ENCODE measurements at places on chromosomes 1 and 21. TPM values are rescaled to one million over a fixed set of nuclear protein-coding genes. Genes with fewer than 3 reads are reported as not detected.

Gene SLC27A3
- 113 TPM for total RNA-seq

Gene COG2
- total RNA-seq: 15.7 TPM

Gene JAM2
- 3.0 TPM for total RNA-seq

Gene TNFRSF18
- not detected for total RNA-seq

Gene HJV
- total RNA-seq: not detected

Gene PRAMEF15
- not detected for total RNA-seq

Gene TNFRSF4
- total RNA-seq: 0.65 TPM

Gene PCP4
- not detected for total RNA-seq

Gene ZNF593OS
- not detected for total RNA-seq

Gene RLF
- total RNA-seq: 25.4 TPM

Gene RNPC3
- 31.5 TPM for total RNA-seq

Gene SLC1A7
- 3.8 TPM for total RNA-seq

Data from fibroblast of the aortic adventitia (primary cell).